Activated CD8-positive, alpha-beta memory T cell treated with anti-CD3 and anti-CD28 coated beads, Interleukin-2, amount 10 ng/mL, durations not matched to agents 7 days and 5 days (primary cell): ENCODE measurements at places on chromosomes 16 and 17.
A peak's percentile ranks its signal among the peaks of the same experiment; 100 is the strongest.

GRCh38 chr16:12613131-12613991, 190.3 kb downstream of the CPPED1 start:
- DNase-seq, result peak; percentile 68

- no peak for DNase-seq
These were observed 16.5 kb downstream of the AP1G1 start for GRCh38 chr16:71792176-71792575.

DNA sequence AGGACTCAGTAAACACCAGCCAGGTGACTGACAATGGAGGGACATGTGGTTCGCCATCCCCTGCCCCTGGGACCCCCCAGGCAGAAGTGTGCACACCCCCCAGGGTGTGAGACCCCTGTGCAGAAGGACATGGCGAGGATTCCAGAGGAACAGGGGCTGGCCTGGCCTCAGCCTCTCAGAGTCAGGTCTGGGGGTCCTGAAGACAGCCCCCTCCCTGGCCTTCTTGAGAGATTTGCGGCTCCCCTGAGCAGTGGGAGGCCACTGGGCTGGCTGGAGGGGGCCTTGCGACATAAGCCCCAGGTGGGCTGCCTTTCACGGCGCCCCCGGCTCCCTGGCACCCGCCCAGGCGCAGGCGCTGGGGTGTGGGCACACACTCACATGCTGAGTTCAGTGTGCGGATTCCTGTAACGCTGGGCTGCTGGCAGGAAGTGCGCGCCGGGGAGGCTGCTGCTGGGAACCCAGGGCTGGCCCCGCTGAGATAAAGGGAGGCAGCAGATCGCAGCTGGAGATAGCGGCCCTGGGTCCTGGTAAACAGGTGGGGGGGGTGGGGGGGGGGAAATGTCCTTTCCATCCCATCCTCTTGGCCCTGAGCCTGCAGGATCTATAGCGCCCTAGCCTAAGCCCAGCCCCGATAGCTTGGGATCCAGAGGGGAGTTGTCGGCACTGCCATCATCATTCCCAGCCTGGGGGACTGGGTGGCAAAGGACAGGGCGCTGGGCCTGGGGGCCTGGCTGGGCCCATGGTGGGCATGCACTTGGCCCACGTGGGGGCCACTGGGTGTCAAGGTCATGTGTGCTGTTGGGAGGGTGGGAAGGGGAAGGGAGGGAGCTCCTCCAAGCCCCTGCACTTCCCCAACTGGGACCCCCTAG, 27.1 kb downstream of the TMEM235 start:
- peak; percentile 74 for DNase-seq

DNA sequence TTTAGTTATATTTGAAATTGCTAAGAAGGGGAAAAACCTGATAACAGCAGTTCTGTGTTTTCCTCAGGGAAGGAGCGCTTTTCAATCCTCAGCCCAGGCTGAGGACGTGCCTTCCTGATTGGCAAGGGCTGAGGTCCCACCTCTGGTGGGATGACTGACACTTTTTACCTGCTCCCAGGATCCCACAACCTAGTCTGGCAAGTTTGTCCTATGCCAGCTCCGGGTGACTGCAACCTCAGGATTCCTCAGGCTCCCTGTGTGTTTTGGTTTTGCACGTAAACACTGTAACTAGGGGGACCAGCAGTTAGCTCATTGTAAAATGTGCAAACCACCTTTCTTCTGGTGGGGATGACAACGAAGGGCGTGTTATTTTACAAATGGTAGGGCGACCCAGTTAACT, 7.5 kb downstream of the MARCHF10 start:
- no peak for DNase-seq

- no peak for DNase-seq
These were observed 2.9 kb downstream of the ZBTB4 start for GRCh38 chr17:7476494-7476893.

DNA sequence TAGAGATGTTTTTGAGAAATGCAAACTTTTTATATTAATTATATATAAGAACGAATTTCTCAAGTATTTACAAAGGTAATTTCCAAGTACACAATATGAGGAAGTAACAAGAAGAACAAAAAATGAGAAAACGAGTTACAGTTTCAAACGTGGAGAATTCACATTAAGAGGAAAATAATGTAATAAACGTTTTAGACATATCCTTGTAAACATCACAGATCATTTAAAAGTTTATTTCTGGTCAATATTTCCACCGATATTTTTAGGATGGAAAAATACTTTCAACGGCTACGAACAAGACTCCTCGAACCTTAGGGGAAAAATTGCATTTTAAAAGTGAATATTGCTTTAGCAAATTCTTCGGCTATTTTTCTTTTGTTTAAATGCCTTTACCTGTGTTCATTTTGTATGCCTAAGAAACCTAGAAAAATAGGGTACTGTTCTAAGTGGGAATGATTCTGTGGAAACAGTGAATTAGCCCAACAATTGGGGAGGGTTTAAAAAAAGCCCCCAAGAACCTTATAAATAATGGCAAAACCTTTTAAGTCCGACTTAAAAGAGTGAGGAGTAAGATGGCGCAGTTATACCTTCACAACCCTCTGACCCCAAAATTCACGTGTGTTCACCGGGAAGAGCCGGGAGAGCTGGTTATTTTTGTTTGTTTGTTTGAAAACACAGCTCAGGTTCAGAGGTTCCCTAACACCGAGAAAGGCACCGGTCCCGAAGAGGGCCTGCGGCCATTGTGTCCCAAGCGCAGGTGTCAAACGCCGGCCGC, 3.3 kb downstream of the HNF1B start:
- DNase-seq, result no peak

GRCh38 chr16:12157517-12158093, 181.1 kb downstream of the SNX29 start:
- no peak for DNase-seq
